Neural progenitor cell (in vitro differentiated cells): ENCODE measurements at places on chromosomes 7 and 10. TPM values are rescaled to one million over a fixed set of nuclear protein-coding genes. Genes with fewer than 3 reads are reported as not detected.

Gene SPDYE18
- 0.19 TPM in 1 of 2 replicates, not detected in the other for total RNA-seq

Gene WAC
- 138 and 174 TPM in 2 replicates for total RNA-seq

Gene HTRA1
- total RNA-seq: 12.2 and 17.0 TPM in 2 replicates

Gene AKR1C8
- total RNA-seq: not detected in 2 replicates

Gene SFTPA1
- total RNA-seq: not detected in 2 replicates

Gene TMEM176B
- total RNA-seq: 0.54 and 1.1 TPM in 2 replicates

Gene CTNNA3
- 11.3 and 12.9 TPM in 2 replicates for total RNA-seq

Gene C10orf71
- total RNA-seq: not detected in 2 replicates

Gene PLEKHS1
- total RNA-seq: not detected in 2 replicates

Gene FAM170B
- total RNA-seq: not detected in 2 replicates

Gene TLX1
- total RNA-seq: not detected in 2 replicates

Gene KCTD7
- 9.2 and 18.8 TPM in 2 replicates for total RNA-seq

Gene AGR3
- total RNA-seq: not detected in 2 replicates

Gene UTF1
- total RNA-seq: not detected in 2 replicates

Gene CADPS2
- total RNA-seq: 13.2 and 19.1 TPM in 2 replicates

Gene SUN3
- not detected in 2 replicates for total RNA-seq

Gene ZFAND2A
- 9.0 and 13.3 TPM in 2 replicates for total RNA-seq

Gene OR2AE1
- not detected in 2 replicates for total RNA-seq

Gene KNDC1
- 1.8 and 5.6 TPM in 2 replicates for total RNA-seq

Gene KCNMA1
- 2.4 and 3.7 TPM in 2 replicates for total RNA-seq

Gene TRIP6
- 14.9 and 49.5 TPM in 2 replicates for total RNA-seq

Gene GALNT17
- total RNA-seq: 17.1 and 23.0 TPM in 2 replicates
